ENCODE measurements at places on chromosomes 3 and 15.

DNA sequence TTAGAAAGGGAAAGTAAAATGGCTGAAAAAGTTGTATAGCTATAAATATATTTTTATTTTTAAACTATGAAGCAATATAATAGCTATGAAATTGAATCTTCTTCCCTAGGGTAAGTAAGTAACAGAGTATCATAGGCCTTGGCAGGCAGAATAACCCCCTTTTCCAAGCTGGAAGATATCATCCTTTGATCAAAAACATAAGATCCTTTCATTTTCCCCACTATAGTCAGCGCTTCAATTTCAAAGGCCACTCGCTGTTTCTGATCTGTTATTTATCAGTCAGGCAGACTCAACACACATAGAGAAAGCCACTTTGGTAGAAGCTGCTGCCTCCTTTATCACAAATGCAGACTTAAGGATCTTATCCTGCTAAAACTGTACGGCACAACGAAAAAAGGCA, 74.0 kb upstream of the UBE2E2 start:
- no peak for DNase-seq

DNA sequence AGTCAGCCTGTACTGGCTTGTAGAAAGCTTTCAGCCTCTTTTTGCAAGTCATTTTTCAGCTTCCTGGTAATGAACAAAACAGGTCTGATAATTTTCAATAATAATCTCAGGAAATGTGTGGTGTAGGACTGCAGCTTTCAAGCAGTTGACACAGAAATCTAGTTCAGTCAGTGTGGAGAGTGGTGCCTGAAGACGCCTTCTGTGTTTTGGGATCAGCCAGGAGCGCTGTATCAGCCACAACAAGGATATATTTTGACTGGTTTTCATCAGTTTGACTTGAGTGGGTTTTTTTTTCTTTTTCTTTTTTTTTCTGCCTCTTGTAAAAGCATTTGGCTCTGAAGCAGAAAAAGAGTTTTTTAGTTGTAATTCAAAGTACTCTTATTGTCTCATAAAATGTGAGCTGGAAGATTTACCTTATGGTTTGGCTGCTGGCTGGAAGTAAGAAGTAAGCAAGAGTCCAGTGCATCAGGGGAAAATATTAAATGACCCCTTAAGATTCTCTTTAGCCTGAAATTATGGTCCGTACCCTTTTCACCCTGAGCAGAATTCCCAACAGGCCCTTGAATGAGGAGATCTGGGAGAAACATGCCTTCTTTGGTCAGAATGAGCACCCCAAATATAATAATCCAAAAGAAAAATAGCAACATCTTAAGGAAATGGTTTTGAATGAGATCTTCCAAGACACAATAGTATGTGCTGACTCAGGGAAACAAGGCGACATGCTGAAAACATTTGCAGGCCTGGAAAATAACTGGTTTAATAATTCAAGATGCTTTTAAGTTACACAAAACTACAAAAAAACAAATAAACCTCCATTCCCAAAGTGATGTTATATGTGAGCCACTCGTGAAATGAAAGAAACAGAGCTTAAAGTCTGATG, 332.7 kb upstream of the ADAMTS9 start:
- DNase-seq = no peak

- DNase-seq = peak; percentile 53
These were observed 9.7 kb upstream of the PTPN23 start for GRCh38 chr3:47370887-47371697.

DNA sequence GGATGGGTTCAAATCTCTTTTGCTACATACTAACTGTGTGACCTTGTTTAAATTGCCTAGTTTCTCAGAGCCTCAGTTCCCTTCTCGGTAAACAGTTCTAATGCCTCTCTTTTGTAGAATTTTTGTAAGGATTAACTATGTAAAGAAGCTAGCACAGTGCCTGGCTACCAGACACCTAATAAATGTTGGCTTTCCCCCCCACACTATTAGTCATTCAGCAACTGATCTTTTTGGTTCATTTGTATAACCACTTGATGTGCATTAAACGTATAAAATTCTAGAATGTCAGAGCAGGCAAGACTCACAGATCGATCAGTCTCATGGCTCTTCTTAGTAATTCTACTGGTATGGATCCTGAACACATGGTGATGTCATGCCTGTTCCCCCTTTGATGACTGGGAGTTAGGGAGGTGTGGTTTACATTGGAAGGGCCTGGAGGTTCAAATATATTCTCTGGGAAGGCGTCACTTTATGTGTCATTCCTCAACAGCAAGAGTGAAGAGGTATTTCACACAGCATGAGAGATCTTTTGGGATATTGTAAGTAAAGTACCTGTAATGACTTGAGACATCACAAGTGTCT, 6.5 kb downstream of the TAGLN3 start:
- no peak for DNase-seq

DNA sequence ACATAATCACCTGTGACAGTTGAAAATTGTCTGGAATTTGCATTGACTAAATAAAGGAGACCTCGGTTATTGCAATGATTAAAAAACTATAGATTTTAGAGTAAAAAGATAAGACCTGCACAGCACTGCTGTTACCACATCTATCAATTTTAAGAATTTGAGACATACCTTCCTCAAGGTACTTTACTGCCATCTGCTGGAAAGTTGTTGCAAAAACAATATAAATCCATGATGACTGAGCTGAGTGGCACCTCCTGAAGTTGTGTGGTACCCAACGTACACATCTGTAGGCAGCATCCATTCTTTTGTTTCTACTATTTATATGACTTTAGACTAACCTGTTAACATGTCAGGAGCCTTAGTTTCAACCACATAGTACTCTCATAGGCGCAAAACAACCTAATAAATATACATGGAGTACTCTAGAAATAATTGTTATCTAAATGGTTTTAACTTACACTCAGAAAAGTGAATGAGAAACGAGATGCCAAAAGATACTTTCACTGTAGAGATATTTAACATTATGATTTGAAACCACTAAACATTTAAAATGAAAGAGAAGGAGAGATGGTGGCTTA, 106.7 kb downstream of the GHSR start:
- peak; percentile 14 for DNase-seq

GRCh38 chr3:107600780-107601179, 78.0 kb downstream of the BBX start:
- no peak for DNase-seq

- no peak for DNase-seq
These were observed 2.3 kb downstream of the TJP1 start for GRCh38 chr15:29819979-29820378.

DNA sequence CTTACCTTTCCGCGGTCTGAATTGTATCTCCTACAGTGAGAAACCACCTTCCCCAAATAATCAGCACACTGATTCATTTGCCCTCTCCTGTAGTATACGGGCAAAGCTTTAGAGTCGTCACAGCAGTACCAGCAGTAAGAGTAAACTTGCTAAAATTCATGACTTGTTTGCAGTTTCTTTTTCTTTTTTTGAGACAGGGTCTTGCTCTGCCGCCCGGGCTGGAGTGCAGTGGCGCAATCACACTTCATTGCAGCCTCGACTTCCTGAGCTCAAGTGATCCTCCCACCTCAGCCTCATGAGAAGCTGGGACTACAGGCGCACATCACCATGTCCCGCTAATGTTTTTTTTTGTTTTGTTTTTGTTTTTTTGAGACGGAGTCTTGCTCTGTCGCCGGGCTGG, 11.9 kb downstream of the SCAMP5 start:
- no peak for DNase-seq

DNA sequence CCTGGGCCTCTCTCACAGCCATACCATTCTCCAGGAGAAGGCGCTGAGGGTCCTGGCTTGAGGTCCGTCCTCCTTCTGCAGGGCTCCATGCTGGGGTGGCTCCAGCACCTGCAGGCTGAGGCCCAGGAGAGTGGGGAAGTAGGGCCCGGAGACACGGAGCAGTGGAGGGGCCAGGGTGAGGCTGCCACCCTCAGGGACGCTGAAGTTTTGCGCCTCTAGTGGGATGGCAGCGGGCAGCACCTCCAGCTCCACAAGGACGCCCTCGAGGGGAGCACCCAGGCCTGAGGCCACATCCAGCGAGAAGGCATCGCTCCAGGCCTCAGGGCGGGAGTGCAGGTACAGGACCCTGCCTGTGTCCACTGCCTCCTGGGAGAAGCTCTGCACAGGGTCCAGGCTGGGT, 27.5 kb downstream of the CSPG4 start:
- DNase-seq = no peak

GRCh38 chr3:7682822-7683229, 818.8 kb upstream of the LMCD1 start:
- no peak for DNase-seq

- no peak for DNase-seq
These were observed 225.1 kb downstream of the SNRPN start for GRCh38 chr15:25179673-25180511.

- DNase-seq = no peak
These were observed 5.8 kb downstream of the RCCD1 start for GRCh38 chr15:90960298-90961091.

GRCh38 chr3:47664519-47664918, 85.9 kb upstream of the CSPG5 start:
- DNase-seq = no peak

DNA sequence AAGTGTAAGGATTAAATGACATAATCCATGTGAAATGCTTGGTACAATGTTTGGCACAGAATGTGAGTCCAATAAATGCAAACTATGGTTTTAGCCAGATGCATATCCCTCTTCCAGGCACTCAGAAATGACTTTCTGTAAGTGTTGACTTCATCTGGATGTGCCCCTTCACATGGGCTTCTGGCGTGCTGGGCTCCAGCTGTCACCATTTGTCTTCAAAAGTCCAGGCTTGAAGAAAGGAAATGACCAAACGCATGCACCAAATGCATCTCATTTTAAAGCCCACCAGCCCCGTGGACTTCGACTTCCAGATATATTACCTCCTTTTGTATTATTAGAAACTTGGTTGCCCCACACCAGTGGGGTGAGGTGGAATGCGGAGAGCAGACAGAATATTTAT, 23.7 kb downstream of the CRYGS start:
- no peak for DNase-seq

DNA sequence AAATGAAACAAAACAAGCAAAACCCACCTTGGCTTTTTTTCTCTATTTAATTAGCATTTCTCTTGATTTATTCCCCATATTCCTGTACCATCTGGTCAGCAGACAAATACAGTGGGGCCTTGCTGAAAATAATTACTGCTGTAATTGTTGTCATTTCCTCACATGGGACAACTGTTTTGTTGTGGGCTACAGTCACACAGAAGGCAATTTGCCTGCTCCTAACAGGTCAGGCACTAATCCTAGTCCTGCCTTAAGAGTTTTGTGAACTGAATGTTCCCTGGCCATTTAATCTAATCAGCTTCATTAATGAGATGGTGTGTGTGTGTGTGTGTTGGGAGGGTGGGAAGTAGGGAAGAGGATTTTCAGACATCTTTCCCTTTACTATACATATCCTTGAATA, 11.6 kb downstream of the TRPC1 start:
- no peak for DNase-seq

GRCh38 chr15:41992151-41992802, 19.9 kb upstream of the EHD4 start:
- DNase-seq = no peak

DNA sequence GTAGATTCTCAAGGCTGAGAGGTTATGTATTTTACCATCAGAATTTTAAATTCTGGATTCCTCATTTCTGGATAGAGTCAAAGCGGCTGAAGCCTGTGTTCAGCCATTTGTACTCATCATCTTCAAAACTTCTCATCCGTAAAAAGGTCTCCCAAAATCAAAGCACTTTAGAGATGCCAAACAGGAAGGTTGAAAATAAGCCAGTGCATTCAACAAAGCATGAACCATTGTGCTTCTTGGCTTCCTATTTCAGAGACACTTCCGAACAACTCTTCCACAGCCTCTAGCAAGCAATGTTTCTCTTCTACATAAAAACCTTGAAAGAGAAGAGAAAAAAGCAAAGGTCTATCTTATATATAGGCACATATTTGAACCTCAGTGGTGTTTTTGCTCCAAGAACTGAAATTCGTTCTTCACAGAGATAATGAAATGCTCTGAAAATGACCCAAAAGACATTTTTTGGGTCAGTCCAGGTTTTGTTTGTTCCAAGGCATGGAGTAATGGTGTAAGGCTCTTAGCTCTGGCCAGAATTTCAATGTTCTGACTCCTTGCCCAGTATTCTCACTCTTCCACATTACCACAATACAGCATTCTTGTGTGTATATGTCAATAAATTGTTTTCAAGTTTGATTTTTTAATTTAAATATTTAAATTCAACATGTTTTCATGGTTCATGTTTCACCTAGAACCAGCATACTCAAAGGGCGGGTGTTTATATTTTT, 163.1 kb downstream of the STAC start:
- DNase-seq = no peak

DNA sequence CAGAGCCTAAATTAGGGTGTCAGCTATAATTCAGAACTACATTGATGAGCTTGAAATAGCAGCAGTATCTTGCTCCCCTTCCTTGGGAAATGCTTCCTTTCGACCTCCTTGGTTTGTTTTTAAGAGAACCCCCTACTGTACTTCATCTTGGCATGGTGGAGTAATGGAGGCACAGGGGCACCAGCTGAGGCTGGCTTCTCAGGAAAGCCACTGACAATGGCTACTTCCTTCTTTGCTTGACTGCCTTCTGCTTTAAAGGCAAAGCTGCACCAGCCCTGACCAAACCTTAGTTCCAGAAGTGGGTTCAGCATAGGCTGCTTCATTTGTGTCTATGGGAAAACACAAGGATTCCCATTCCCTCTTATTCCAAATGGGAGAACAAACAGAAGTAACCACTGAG, 1.5 kb upstream of the FBXL22 start:
- no peak for DNase-seq

GRCh38 chr3:45988804-45989203, 6.8 kb downstream of the FYCO1 start:
- DNase-seq = no peak

DNA sequence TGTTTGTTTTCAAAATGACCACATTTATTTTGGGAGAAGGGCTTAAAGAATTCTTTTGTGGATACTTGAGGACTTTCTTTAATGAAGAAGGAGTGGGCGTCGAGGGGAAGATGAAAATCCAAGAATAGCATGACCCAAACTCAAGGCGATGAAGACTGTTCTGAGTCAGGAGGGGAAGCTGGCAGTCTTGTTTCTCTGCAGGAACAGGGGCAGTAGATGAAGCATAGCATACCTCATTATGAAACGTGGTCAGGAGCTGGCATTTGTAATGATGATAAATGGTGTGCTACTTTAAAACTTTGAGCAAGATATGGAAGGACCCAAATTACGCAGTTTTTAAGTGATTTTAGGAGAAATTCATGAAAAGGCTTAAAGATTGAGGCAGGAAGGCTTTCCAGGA, 549.0 kb downstream of the IGSF11 start:
- no peak for DNase-seq
